Hematopoietic multipotent progenitor cell treated with erythropoietin and hydrocortisone succinate and interleukin-3 and kit ligand, for 6 days (in vitro differentiated cells): ENCODE measurements at places on chromosomes 7 and 10.

- DNase-seq = no peak
Measured at GRCh38 chr7:47948141-47948790, at the start of gene PKD1L1. Gene PKD1L1 (minus strand): TSS chr7:47948466. CDS start chr7:47948440, 26 bp downstream.

GRCh38 chr7:134307320-134307719 lies 9.4 kb downstream of the SLC35B4 start:
- DNase-seq = no peak

DNA sequence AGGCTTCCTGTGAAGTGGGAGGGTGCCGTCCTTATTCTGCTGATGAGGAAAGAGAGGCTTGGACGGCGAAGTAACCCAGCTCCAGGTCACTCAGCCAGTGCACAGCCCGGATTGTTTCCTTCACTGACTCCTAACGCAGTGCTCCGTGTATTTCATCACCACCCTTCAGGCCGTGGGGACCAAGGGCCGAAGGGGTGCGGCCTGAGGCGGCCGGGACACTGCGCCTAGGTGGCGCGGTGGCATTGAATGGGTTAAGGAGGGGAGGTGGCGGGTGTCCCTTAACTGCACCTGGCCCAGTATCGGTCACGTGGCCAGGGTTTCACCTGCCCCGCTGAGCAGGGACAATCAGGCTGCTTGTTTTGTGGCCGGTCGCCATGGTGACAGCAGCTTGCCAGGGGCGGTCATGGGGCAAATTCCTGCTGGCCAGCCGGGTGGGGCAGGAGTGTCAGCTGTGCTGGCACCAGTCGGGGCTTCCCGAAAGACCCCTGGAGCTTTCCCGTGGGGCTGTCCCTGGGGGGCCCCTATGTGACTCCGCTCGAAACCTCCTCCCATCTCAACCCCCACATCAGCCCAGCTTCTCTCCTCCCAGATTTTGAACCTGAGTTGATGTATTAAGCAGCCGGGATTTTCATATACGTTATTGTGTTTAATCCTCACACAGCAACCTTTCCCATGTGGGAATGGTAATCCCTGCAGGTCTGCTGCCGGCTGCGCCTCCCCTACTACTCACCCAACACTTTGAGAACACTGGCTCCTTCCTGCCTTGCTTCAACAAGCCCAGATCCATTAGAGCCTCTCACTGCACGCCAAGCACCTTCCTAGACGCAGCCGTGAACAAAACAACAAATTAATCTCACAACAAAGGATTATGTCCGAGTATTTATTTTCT lies 4.4 kb upstream of the ABHD11 start:
- DNase-seq = no peak

DNA sequence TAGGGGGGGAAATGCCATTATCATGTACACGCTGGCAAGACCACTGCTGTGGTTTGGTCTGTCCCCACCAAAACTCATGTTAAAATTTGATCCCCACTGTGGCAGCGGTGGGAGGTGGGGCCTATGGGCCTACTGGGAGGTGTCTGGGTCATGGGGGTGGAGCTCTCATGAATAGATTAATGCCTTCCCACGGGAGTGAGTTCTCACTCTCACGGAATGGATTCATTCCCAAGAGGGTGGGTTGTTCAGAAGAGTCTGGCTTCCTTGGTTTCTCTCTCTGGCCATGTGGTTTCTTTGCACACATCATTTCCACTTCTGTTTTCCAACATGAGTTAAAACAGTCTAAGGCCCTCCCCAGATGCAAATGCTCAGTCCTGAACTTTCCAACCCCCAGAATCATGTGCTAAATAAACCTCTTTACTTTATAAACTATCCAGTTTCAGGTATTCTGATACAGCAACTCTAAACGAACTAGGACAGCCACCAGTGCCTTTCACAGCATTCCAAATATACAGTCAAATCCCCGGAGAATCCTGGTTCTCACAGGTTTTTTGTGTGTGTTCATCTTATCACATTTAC lies 44.3 kb downstream of the SMURF1 start:
- no peak for DNase-seq

- no peak for DNase-seq
Measured at GRCh38 chr7:141612861-141613260, 61.7 kb downstream of the AGK start.
